ENCODE measurements at places on chromosomes 11 and 22.

- DNase-seq: peak; percentile 68
Measured at GRCh38 chr22:30922151-30922611, 46.4 kb downstream of the MORC2 start.

DNA sequence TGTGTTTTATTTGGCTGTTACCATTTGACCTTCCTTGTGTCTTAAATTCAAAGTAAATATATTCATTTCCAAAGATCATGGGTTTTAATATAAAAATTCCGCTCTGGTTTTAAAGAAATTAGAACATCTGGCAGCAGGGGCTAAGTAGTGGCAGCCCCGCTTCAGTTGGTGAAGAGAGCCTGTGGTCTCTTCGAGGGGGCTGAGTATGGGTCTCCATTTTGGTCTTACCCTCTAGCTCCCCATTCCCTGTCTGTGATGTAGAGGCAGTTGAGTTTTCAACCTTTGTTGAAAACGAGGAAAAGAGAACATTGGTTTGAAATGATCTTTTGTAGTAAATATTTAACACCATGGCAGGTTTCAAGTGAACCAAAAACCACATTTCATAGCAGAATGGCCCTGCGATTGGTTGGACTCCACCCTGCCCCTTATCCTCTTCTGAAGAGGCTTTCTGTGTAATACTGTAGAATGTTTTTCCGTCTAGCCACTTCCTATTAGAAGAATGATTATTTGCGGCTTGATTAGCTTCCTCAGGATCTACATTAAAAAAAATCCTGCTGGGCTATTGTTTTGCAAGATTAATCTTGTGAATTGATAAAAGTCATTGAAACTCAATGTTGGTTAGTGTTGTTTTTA, 17.7 kb downstream of the APLP2 start:
- no peak for DNase-seq

GRCh38 chr11:73070653-73071052, 71.5 kb downstream of the FCHSD2 start:
- no peak for DNase-seq

- DNase-seq: no peak
Measured at GRCh38 chr11:13009476-13009920, 382 bp downstream of the RASSF10 start.

GRCh38 chr22:20581503-20582170, 74.2 kb downstream of the MED15 start:
- DNase-seq: no peak

GRCh38 chr22:24102366-24103200, 78.7 kb upstream of the SUSD2 start:
- no peak for DNase-seq

- no peak for DNase-seq
Measured at GRCh38 chr11:71156301-71156700, 96.1 kb downstream of the SHANK2 start.

GRCh38 chr11:2661173-2662023, 38.4 kb downstream of the KCNQ1OT1 start:
- DNase-seq: no peak

DNA sequence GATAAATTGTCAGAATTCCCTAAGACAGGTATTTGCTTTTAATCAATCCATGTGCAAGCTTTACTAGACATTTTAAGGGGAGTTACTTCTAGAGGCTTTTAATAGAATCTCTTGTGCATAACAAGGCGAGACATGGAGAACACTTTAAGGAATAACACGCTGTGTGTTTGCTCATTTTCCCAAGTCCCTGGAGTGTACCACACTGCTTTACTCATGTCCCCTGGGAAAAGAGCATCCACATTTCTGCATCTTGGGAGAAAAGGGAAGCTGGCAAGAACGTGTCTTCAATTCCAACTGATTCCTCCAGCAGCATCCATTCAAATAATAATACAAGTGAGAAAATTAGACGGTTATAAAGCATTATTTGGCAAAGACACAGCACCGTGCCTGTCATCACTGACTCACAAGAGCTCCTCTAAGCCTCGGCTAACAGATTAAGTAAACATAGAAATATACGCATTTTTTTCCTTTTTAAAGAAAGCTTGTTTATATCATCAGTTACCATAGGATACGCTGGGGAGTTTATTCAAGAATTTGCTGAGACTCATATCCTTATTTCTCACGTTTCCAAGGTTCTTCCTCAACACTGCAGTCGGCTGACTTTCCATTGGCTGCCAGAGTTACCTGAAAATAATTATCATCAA, 121.5 kb downstream of the CD44 start:
- DNase-seq: peak; percentile 72

GRCh38 chr22:19215360-19215759, 36.8 kb upstream of the SLC25A1 start:
- DNase-seq: no peak

GRCh38 chr11:122803306-122803705, 35.0 kb upstream of the CRTAM start:
- DNase-seq: peak; percentile 92

DNA sequence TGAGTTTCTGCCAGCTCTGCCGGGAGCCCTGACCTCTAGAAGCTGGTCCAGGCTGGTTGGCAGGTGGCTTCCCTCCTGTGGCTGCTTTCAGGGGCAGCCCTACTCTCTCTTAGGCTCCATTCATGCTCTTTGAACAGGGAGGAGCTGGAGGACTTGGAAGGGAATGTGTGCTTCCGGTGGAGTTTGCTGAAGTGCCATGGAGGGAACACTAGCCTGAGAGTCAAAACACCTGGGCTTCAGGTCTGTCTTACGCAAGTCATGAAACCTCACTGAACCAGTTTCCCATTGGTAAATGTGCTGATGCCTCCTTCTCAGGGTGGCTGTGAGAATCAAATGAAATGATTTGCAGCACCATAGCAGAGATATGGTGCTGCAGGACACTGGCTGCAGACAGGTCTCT, 224.5 kb downstream of the KIRREL3 start:
- DNase-seq: no peak

DNA sequence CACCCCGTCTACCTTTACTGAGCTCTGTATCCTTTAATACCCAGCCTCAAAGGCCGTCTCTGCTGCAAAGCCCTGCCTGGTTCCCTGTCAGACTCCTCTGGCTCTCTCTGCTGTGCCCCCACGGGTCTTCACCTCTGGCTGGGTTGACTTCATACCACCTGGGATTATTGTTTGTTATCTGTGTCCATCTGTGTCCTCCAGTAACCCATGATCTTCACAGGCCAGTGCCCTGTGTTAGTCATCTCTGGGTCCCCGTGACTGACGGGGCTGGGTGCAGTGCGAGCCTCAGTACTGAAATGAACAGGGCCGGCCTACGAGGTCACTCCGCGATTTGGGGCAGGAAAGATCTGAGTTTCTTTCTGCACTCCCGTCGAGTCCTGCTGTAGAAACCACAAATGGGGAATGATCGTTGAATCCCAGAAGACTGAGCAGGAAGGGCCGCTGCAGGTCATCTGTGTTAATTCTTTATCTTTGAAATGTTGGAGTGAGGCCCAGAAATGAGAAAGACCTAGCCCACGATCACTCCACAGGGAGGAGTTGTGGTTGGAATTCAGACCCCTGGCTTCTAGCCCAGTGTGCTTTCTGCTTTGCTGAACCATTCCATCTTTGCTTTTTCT, 12.3 kb upstream of the TUB start:
- DNase-seq: peak; percentile 94

- DNase-seq: no peak
Measured at GRCh38 chr11:17636721-17637120, 82.7 kb upstream of the MYOD1 start.

DNA sequence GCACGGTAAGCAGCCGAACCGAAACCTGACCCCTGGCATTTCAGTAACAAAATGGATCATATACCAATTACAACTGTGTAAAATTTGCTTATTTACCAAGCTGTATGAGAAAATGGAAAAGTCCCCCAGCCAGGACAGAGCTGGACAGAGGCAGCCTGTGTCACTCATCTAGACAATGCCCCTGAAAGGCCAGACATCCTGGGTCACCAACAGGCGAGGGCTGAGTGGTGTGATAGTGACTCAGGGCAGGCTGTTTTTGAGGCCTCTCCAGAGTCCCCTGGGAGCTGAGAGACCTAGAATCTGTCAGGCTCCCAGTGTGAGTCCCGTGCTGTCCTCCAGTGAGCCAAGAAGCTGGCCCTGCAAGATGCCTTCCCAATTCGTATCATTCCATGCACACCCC, 680.4 kb downstream of the TBC1D22A start:
- DNase-seq: no peak

DNA sequence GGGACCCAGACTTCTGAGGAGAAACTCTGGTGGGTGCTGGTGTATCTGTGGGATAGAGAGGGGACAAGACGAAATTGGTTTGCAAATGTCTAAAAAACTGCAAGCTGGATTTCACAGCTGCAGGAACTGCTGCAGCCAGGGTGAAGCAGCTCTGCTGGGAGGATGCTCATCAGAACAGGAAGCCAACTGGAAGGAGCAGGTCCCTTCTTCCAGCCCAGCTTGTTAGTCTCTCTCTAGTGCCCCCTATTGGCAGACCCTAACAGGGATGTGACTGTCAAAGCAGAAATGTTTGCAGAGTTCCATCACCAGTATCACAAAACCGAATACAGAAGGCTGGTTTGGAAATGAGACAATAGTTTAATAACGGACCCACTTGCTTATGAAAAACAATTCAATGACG, 74.8 kb upstream of the SLC22A12 start:
- DNase-seq: no peak

DNA sequence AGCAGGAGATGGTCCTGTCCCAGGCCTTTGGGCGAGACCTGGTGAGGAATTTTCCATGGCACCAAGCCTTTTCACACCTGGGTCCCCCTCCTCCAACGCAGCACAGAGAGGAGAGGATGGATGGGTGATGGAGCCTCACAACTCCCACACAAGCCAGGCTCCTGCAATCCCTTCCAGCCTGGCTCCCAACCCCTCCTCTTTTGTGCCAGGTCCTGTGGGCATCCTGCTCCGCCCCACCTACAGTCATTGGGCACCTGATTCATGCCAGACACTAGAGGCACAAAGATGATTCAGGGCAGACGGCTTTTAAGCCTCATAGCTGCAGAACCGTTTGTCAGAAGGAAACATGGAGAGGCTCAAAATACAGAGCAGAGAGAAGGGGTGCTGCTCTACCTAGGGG, 16.1 kb upstream of the MYRF start:
- no peak for DNase-seq

- DNase-seq: no peak
Measured at GRCh38 chr22:17086296-17086695, 1.5 kb downstream of the IL17RA start.

- peak; percentile 61 for DNase-seq
Measured at GRCh38 chr11:36427876-36428275, 82.2 kb downstream of the TRAF6 start.

GRCh38 chr11:132254906-132255305, 884.5 kb downstream of the NTM start:
- peak; percentile 37 for DNase-seq

DNA sequence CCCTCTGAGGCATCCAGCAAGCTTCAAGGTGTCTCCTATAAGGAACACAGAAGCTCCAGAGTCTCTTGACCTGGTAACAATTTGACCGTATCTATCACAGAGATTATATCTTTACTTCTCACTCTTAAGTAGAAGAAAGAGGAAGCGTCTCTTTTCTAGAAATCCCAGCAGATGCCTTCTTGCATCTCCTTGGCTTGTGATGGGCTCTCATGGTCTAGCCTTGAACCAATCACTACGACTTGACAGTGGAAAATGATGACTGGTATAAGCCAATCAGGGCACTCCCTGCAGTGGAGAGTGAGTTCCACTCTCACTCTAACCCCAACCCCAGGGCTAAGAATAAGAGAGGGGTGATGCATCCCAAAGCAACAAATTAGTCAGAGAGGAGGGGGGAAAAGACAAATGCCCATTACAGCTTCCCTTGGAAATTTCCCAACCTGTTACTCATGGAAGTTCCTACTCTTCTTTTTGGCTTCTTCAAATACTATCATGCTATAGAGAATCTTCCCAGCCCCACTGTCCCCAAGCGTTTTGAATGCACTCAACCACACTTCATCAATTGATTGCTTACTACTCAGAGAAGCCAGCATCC, 293.5 kb downstream of the MN1 start:
- DNase-seq: peak; percentile 53

DNA sequence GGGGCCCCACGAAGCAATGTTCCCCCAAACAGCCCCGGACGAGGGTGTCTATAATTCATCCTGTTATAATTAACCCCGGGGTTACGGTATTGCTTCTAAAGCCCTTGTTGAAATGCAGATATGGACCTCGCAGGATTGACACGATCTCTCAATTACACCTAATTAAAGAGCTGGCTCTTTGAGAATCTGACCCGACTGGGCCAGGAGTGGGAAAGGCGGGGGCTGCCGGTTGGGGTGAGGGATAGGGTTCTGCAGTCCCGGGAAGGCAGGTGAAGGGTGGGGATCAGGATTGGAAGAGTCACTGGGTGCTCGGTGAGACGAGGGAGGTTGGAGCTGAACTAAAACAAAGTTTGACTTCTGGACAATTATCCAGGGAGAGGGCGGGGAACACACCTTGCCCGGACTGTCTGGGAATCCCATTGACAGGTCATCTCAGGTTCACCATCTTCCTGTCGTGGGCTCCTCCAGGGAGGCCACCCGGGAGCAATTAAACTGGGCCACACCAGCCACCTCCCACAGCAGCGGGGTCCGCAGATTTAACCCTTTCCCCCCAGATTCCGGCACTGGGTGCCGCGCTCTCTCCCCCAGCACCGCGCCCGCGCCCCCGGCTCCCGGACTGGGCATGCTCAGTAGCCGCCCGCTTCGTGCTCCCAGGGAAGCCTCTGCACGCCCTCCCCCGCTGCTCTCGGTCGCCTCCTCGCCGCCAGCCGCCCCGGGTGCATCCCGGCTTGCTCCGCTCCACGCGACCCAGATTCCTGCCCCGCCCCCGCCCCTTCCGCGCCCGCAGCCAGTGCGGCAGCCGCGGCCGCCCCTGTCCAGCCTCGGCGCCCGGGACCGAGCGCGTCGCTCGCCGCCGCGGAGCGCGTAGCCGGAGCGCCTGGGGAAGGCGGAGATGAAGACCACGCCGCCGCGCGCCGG, at the start of gene ELMOD1:
TSS of gene ELMOD1 (plus strand) at position 688 of the 918 bp plus-strand sequence. CDS start 27,043 bp downstream, outside the sequence.
- DNase-seq: peak; percentile 32

DNA sequence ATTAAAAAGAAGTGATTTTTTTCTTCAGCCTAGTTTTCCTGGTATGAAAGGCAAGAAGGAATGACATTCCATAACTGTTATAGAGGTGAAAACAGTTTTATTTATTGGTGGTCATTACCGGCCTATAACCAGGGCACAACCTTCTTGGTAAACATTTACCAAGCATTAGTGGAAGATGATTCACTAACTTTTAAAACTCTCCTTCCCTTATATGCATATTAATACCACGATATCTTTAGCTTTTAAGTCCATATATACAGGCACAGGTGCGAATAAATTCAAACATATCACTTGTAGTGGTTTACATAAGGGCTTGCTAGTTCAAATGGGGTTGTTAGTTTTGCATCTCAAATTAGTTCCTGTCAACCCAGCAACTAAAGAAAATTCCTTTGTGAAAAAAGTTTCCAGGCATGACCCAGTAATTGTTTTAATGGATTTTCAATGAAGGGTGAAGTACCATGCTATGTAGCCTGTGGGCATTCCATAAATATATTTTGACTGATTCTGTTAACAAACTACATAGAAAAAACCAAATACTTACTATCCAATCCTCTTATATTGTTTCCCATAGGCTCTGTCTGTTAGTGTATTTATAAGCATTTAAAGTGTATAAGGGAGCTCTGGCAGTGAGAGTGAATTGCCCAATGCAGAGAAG, 30.6 kb upstream of the ROBO3 start:
- DNase-seq: no peak

GRCh38 chr11:16356761-16357393, 531 bp upstream of the SOX6 start:
- DNase-seq: peak; percentile 53

Measured in RPMI7951 (cell line).